ENCODE measurements at places on chromosomes 7 and 10.

- H3K36me3 ChIP-seq = peaks cover 25% of the 10 kb centered on the region
- no peak for DNase-seq
- H3K27ac ChIP-seq = no peak overlapping the region
- peaks cover 11% of the 10 kb centered on the region for H3K27me3 ChIP-seq
- peak overlapping the region; percentile 91 for H3K4me3 ChIP-seq
- peaks cover 71% of the 10 kb centered on the region for H3K4me1 ChIP-seq
Observed at GRCh38 chr7:1025743-1026581, 18.4 kb upstream of the GPR146 start.

DNA sequence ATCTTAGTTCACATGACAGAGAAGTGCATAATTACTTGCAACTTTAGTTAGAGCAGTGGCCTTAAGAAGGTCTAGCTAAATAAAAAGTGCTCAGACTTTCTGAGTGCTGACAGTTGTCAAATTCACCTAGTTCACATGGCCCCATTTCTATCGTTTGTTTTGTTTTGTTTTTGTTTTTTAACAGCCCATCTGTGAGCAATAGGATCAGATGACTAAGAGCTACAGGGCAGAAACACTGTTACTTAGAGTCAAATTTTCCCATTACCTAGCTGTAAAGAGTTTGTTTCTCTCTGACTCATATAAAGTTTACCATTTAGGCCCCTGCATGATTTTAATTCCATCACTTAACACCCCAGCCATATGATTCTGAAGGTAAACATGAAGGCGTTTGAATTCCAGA lies 18.8 kb downstream of the CAV1 start:
- peaks cover 31% of the 10 kb centered on the region for H3K4me1 ChIP-seq
- no peak overlapping the region for H3K4me3 ChIP-seq
- H3K36me3 ChIP-seq = peaks cover 4% of the 10 kb centered on the region
- peaks cover 7% of the 10 kb centered on the region for H3K27me3 ChIP-seq
- no peak overlapping the region for H3K27ac ChIP-seq

DNA sequence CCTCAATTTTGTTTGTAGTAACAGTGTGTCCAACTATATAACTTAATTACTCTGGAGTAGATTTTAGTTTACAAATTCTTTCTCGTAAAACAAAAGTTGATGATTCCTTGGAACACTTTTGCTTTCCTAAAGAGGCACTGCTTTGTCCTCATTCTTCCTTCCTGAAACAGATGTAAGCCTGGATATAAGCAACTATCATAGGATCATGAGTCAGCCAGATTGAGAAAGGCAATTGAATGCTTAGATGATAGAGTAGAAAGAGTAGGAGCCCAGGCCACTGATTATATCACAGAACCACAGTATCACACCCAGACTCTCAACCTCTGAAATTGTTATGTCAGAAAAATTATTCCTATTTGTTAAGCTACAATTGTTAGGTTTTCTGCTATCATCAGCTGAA lies 69.9 kb downstream of the TMEM106B start:
- H3K4me1 ChIP-seq = no peaks in the 10 kb centered on the region
- DNase-seq = no peak
- H3K27me3 ChIP-seq = no peaks in the 10 kb centered on the region
- no peaks in the 10 kb centered on the region for H3K36me3 ChIP-seq
- no peak overlapping the region for H3K4me3 ChIP-seq

DNA sequence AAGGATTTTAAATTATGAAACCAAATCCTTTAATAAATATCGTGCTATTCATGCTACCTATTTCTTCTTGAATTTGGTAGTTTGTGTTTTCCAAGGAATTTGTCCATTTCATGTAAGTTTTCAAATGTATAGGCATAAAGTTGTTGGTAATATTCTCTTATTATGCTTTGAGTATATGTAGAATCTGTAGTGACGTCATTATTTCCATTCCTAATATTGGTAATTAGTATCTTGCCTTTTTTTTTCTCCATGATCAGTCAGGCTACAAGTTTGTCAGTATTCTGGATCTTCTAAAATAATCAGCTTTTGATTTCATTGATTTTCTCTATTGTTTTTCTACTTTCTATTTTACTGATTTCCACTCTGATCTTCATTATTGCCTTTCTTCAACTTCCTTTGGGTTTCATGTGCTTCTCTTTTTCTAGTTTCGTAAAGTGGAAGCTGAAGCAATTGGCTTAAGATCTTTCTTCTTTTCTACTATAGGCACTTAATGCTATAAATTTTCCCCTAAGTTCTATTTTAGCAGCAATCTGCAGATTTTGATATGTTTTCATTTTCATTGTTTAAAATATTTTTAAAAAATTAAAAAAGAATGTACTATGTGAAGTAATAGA lies 156.5 kb upstream of the HDAC9 start:
- H3K36me3 ChIP-seq = peaks cover 10% of the 10 kb centered on the region
- no peak overlapping the region for H3K4me3 ChIP-seq
- no peaks in the 10 kb centered on the region for H3K27me3 ChIP-seq
- H3K4me1 ChIP-seq = no peaks in the 10 kb centered on the region
- H3K27ac ChIP-seq = no peak overlapping the region

- H3K4me3 ChIP-seq = no peak overlapping the region
- H3K27me3 ChIP-seq = peaks cover 2% of the 10 kb centered on the region
- peaks cover 69% of the 10 kb centered on the region for H3K36me3 ChIP-seq
Observed at GRCh38 chr7:138907850-138908249, 73.3 kb downstream of the KIAA1549 start.

GRCh38 chr10:73588656-73589055 lies 2.5 kb downstream of the USP54 start:
- H3K4me1 ChIP-seq = peaks cover 33% of the 10 kb centered on the region
- peaks cover 31% of the 10 kb centered on the region for H3K36me3 ChIP-seq
- H3K27me3 ChIP-seq = no peaks in the 10 kb centered on the region
- no peak for DNase-seq
- no peak overlapping the region for H3K27ac ChIP-seq

DNA sequence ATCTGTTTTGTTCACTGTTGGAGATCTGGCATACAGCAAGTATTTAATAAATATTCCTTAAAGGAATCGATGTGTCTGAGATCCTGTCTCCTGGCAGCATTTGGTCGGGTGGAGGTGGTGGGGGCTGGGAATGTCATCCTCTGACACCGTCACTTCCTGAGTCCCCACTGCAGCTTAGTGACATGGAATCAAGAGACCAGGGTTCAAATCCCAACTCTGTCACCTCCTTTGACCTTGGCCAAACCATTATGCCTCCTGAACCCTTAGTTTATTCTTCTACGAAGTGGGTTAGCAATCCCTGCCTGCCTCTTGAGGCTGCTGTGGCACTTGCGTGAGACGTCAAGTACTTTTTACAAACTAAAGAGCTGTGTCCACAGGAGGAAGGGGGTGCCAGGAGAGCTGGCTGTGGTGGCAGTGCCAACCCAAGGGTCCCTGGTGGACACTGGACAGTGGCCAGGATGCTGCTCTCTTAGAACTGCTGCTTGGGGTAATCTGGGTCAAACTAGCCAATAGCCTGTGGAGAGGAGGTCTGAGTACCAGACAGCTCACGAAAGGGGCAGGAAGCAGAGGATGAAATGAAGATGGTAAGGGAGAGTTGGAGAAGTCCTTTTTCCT lies 8.0 kb upstream of the ZMIZ1 start:
- DNase-seq = no peak
- H3K27ac ChIP-seq = no peak overlapping the region

- H3K4me1 ChIP-seq = peaks cover 33% of the 10 kb centered on the region
- DNase-seq = no peak
- no peaks in the 10 kb centered on the region for H3K36me3 ChIP-seq
Observed at GRCh38 chr7:21773326-21773725, 172.4 kb downstream of the CDCA7L start.

DNA sequence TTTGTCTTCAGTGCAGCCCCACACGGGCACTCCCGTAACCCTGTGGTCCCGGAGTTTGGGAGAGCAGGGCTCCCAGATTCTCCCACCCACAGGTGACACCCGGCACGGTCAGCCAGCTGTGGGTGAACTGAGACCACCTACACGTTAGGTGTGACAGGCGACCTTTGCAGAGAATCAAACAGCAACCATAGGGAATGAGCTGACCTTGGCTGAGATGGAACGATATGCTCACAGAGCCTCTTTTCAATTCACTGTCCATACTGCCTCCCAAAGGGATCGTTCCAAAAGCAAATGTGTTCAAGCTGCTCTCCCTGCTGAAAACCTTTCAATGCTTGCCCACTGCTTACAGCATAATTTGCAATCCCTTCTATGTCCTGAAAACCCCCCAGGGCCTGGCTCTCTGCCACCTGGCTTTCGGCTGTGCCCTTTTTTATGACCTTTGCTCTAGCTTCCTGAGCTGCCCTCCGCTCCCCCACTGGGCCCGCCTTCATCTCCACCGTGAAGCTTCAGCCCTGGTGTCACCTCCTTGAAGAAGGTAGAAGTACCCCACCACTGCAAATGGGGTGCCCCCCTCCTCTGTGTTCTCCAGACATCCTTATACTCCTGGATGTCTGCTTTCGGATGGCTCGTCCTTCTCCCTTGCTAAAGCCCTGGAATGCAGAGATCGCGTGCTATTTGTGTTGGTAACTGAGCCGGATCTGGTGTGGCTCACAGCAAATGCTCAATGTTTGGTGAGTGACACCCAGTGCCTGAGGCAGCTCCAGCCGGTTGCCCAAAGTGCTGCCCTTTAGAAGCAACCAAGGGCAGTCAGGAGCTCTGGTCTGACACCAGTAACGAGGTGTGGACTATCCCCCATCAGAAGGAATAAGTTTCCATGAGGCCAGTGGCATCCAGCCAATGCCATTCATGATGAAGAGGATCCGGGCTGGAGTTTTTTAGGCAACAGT lies 90.4 kb downstream of the KIAA1549 start:
- H3K4me1 ChIP-seq = peaks cover 51% of the 10 kb centered on the region
- no peak for DNase-seq
- H3K4me3 ChIP-seq = peak overlapping the region; percentile 33
- peaks cover 4% of the 10 kb centered on the region for H3K27me3 ChIP-seq
- H3K36me3 ChIP-seq = peaks cover 70% of the 10 kb centered on the region

- H3K4me3 ChIP-seq = no peak overlapping the region
- no peak overlapping the region for H3K27ac ChIP-seq
- no peaks in the 10 kb centered on the region for H3K27me3 ChIP-seq
- H3K4me1 ChIP-seq = peaks cover 9% of the 10 kb centered on the region
- H3K36me3 ChIP-seq = no peaks in the 10 kb centered on the region
Observed at GRCh38 chr7:94382132-94382531, 12.6 kb upstream of the COL1A2 start.

DNA sequence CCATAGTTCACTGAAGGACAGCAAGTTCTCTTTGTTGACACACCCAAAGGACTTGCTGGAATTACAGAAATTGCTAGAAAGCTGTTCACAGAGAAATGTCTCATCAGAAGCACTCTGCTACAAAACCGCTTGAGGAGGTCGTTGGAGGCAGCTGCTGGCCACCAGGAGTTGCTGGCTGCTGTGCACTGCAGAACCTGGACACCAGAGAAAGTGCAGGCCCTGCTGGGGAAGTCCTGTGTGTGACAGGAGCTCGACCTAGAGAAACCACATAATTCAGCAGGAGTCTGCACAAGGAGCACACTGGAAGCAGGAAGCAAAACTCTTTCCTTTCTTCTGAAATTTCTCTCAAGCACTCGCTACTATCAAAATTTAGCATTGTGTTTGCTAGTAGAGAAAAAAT lies 461.5 kb upstream of the GHITM start:
- H3K36me3 ChIP-seq = no peaks in the 10 kb centered on the region
- H3K27ac ChIP-seq = no peak overlapping the region
- H3K4me3 ChIP-seq = no peak overlapping the region
- H3K27me3 ChIP-seq = no peaks in the 10 kb centered on the region
- no peak for DNase-seq

- peaks cover 26% of the 10 kb centered on the region for H3K4me1 ChIP-seq
- H3K27me3 ChIP-seq = peaks cover 5% of the 10 kb centered on the region
- no peak overlapping the region for H3K4me3 ChIP-seq
- H3K27ac ChIP-seq = no peak overlapping the region
- no peak for DNase-seq
Observed at GRCh38 chr7:70660154-70660818, 471.7 kb upstream of the GALNT17 start.

DNA sequence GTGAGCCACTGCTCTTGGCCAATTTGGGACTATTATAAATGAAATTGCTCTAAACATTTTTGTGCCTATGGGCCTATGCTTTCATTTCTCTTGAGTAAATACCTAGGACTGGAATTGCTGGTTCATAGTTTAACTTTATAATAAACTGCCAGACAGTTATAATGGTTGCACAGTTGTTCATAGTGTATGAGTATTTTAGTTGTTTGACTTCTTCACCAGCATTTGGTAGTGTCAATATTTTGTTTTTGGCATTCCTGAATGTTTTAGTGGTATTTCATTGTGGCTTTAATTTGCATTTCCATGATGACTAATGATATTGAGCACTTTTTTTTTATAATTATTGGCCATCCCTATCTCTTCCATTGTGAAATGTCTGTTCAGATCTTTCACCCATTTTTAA lies 29.5 kb downstream of the PLEKHA8 start:
- H3K4me1 ChIP-seq = no peaks in the 10 kb centered on the region
- no peak for DNase-seq
- no peak overlapping the region for H3K27ac ChIP-seq

DNA sequence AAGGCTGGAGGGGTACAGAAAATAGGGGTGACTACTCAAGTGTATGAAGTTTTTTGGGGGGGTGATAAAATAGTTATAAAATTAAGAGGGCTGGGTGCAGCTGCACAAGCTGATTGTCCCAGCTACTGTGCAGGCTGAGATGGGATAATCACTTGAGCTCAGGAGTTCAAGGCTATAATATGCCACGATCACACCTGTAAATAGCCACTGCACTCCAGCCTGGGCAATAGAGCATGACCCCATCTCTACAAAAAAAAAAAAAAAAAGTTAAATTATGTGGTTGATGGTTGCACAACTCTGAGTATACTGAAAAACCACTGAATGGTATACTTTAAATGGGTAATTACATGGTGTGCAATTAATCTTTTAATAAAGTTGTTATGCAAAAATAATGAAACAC lies 172.9 kb downstream of the SRPK2 start:
- no peak for DNase-seq
- peaks cover 19% of the 10 kb centered on the region for H3K36me3 ChIP-seq
- peaks cover 3% of the 10 kb centered on the region for H3K27me3 ChIP-seq
- peaks cover 18% of the 10 kb centered on the region for H3K4me1 ChIP-seq

DNA sequence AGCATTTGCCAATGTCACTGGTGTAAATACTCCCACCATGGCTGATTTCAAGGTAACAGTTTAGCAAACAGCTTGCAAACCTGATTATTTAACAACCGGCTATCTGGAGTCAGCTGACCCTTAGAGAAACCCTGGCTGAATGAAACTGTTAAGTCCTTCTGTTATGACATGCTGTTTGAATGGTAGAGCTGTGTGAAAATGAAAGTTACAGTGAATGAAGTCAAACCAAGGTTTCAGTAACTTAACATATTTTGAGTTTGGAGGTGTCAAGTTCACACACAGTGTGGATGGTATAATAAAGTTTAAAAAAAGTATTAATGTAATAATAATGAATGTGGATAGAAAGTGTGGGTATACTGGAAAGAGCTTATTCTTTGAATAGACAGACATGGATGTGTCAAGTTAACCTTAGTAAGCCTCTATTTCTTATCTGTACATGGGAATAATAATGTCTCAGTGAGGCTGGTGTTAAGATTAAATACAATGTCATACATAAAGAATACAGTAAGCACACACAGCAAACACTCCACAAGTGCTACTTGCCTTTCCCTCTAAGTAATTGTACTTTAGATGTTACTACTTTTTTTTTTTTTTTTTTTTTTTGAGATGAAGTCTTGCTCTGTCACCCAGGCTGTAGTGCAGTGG lies 150.4 kb downstream of the TAX1BP1 start:
- peaks cover 7% of the 10 kb centered on the region for H3K27me3 ChIP-seq
- no peak overlapping the region for H3K27ac ChIP-seq
- no peaks in the 10 kb centered on the region for H3K36me3 ChIP-seq
- DNase-seq = no peak
- no peak overlapping the region for H3K4me3 ChIP-seq

- DNase-seq = no peak
- peaks cover 15% of the 10 kb centered on the region for H3K4me1 ChIP-seq
- H3K36me3 ChIP-seq = no peaks in the 10 kb centered on the region
Observed at GRCh38 chr7:74309181-74309580, 20.0 kb downstream of the CLIP2 start.

Measured in nephron progenitor cell (in vitro differentiated cells).